ENCODE measurements at places on chromosomes 5 and 9.
A peak's percentile ranks its signal among the peaks of the same experiment; 100 is the strongest.

- DNase-seq, result no peak
These were observed 1.2 kb downstream of the SSBP2 start for GRCh38 chr5:81749561-81750307.

GRCh38 chr9:126985870-126986498, 71.4 kb downstream of the RALGPS1 start:
- DNase-seq, result no peak

DNA sequence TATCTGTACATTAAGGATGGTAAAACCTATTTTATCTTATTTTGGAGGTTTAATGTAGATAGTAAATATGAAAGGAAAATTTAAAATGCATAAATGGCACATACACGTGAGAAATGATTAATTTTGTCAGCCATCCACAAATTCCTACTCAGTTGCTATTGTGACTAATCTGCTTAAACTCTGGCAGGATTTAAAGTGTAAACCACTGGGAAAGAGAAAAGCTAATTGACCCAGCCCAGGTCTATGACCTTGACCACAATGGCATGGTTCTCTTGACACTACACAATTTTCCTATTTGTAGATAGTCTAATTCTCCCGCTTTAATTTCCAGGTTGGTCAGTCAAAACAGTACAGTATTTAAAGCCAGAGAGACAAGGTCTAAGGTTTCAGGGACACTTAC, 459.0 kb upstream of the KLF4 start:
- no peak for DNase-seq

DNA sequence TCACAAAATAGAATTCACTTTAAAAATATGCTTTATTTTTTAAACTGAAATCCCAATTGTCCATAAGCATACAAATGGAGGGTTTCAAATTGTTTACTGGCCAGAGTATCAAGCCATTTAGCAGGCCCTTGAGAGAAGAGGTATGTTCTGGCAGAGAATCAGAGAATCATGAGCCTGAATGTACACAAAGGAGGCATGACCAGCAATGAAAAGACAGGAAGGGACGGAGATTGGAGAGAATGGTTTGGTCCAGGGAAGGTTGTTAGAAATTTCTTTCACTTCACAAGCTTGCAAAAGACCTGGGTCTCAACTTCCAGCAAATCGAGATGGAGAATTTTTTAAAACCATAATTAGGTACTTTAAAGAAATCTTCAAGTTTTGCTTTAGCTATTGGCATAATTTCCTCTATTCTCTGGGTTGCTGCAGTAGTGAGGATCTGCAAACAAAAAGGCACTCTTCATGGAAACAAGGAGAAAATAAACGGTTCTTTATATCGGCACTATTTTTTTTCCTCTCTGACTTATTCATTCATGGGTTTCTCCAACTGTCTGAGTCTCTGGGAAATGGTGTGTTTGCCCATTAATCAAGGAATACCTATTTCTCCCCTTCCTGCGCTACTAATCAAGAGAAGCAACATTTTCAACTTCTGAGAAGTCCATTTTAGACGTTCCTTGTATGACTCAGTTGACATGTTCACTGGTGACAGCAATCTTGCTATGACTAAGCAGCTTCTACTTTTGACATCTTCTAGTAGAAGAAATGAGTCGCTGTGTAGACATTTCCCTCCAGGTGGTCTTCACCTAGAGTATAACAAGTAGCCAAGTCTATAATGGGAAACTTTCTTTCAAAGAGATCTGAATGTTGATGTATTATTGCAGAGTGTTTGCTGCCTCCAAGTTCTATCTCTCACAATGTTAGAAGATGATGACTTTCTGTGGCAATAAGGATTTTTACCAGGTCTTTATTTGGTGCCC, 23.1 kb upstream of the ERCC6L2 start:
- DNase-seq, result no peak

GRCh38 chr5:150163547-150164059, 3.0 kb upstream of the CDX1 start:
- no peak for DNase-seq

- DNase-seq, result no peak
These were observed 12.5 kb downstream of the CAMK2A start for GRCh38 chr5:150277043-150277442.

- no peak for DNase-seq
These were observed 115.9 kb upstream of the DAPK1 start for GRCh38 chr9:87381746-87382145.

- no peak for DNase-seq
These were observed 10.2 kb upstream of the NTRK2 start for GRCh38 chr9:84659313-84659712.

- no peak for DNase-seq
These were observed 2.8 kb upstream of the RICTOR start for GRCh38 chr5:39076757-39077728.

DNA sequence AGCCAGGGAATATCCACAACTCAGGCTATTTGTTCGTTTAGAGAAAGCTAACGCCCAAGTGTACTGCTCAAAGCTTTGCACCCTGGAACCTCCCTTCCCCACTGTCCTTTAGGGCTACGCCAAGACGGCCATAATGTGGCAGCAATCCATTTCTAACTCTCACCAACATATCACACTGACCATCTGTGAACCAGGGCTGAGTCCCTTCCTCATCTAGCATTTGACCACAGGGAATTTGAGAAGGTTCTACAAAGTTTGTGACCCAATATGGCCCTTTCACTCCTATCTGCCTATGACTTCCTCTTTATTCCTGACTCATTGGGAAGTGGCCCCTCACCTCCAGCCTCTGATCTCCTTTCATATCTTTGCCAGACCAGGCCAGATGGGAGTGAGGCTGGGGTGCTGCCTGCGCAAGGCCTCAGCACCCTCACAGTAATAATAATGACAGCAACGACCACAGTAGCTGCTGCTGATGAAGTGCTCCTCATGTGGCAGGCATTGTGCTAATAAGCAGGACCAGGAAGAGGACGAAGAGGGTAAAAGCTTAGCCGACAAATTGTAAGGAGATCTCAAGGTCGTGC, 9.3 kb upstream of the ARAP3 start:
- DNase-seq, result no peak

- no peak for DNase-seq
These were observed 114.5 kb downstream of the FGF1 start for GRCh38 chr5:142571371-142571770.

DNA sequence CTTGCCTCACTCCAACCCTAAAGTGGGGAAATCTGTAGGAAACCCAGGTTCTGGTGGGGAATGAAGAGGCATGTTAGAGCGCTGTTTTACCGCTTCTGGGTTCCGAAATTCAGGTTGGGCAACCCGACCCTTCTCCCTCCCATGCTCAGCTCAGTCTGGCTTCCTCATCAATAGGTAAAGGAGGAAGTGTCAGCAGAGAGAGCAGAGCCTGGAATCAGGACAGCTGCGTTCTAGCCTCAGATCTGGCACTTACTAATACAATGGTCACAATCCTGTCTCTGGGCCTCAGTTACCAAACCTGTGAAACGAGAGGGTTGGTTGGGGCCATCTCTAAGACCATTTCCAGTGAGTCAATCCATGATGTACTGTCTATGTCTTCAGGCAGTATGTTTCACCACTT, 16.2 kb upstream of the TNIP1 start:
- DNase-seq, result no peak

DNA sequence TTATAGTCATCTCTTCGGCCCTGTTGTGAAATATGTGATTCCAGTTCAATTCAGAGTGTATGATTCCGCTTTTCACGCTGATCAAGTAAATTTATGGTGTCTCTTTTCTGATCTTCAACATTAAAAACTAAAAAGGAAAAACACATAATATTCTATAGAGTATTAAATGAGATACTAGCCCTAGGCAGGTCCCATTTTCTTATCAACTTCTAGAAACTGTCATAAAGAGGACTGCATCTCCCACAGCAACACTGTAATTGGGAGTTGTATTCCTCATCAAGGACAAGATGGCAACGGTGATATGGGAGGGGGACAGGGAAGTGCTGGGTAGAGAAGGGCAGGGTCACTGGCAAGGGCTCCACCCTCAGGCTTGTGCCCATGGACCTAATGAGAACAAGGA, 71.6 kb downstream of the GOLM1 start:
- DNase-seq, result no peak

DNA sequence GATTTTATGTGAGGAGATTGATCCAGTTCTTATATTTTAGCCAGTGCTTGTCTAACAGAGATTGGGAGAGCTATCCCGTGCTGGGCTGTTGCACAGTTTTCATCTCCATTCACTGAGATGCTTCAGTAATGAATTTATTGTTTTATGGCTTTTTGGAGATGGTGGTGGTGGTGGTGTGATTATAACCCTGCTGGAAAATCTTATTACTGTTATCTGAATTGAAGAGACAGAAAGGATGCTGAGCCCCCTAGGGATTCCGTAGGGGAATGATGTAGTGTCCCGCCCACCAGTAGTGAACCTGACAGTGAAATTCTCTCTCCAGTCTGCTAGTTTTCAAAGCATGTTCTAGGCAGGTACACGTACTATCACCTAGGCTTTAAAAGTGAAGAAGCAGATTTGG, 1.9 kb downstream of the RAI14 start:
- no peak for DNase-seq

DNA sequence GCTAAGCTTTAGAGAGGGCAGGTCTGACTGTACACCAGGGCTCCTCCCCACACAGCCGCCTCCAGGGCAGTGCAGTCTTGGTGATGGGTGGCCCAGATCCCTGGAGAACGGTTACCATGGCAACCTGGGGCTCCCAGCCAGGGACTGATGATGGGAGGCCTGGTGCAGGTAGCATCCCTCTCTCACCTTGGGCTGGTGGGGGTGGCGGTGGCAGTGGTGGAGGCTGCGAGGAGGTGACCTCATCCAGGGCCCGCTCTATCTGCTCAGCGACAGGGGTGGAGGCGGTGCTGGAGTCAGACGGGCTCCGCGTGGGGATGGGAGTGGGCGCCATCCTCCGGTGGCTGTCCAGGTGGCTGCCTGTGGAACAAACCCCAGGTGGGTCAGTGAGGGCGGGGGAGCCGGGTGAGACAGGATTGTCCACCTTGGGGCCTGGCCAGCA, 12.3 kb downstream of the PRR7 start:
- DNase-seq, result no peak

- DNase-seq, result peak; percentile 72
These were observed at the start of gene LPAR1 for GRCh38 chr9:111038331-111039230. TSS of gene LPAR1 (minus strand) at chr9:111038470. CDS start at chr9:110972117, 66,353 bp downstream.

DNA sequence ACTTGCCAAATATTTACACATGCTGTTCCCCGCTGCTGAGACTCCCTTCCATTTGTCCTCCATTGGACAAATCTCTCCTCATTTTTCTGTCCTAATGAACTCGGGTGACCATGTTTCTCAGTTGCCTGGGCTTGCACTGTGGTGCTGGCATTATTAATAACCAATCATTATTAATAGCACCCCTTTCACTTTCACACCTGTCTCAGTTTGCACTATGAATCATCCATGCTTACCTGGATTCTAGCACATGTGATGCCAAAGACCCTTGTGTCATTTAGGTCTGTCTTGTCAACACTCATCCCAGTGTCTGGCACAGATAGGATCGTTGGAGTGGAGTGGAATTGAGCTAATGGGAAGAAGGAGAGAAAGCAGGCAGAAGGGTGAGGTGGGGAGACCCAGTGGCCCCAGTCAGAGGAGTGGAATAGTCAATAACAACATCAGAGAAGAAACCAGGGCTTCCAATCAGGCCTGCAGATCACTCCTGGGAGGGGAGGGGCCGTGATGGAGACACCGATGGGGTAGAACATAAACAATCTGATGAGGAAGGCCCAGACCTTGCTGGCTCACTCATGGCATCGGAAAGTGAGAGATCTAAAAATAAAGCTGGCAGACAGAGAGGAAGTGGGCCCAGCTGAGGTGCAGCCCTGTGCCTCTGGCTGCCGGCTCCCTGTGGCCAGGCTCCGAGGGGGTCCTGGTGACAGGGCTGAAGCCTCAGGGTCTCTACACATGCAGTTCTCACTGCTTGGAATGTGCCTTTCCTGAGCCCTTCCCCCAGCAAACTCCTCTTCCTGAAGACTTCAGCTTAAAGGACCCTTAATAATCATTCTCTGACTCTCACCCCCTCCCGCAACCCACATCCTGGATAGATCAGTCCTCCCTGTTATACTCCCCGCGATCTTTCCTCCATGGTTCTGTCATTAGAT, 33.5 kb upstream of the CRB2 start:
- DNase-seq, result no peak

GRCh38 chr9:92722386-92723298, 42.0 kb downstream of the BICD2 start:
- DNase-seq, result peak; percentile 11

- no peak for DNase-seq
These were observed 52.5 kb upstream of the PTGS1 start for GRCh38 chr9:122318284-122318683.

- no peak for DNase-seq
These were observed 150.8 kb downstream of the MTRR start for GRCh38 chr5:8019719-8020218.

DNA sequence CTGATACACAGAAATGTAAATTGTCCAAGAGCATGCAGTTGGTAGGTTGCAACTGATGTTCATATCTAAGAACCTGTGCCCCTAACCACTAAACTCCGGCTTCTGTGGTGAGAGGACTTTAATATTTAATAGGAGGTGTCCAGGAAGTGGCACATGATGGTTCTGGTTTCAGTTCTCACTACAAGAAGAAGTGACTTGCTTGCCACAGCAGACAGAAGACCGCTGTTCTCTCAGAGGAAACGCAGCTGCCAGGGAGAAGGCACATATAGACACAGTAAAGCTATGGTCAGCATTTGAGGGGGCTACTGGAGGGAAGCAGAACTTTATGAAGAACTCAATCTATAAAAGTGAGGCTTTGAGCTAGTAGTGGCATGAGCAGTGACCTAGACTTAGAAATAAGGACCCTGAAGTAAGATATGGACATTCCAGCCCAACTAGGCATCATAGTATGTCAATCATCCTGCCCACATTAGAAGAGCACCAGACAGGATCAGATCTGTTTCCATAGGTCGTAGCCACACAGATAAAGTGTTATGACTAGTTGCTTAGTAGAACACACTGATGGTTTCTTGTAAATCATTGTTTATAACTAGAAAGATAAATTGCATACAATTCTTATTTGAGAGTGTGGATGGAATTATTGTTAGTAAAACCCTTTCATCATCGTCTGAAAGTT, 36.4 kb upstream of the DAB2 start:
- DNase-seq, result no peak

GRCh38 chr9:137049544-137050449, 3.8 kb upstream of the NPDC1 start:
- peak; percentile 90 for DNase-seq

DNA sequence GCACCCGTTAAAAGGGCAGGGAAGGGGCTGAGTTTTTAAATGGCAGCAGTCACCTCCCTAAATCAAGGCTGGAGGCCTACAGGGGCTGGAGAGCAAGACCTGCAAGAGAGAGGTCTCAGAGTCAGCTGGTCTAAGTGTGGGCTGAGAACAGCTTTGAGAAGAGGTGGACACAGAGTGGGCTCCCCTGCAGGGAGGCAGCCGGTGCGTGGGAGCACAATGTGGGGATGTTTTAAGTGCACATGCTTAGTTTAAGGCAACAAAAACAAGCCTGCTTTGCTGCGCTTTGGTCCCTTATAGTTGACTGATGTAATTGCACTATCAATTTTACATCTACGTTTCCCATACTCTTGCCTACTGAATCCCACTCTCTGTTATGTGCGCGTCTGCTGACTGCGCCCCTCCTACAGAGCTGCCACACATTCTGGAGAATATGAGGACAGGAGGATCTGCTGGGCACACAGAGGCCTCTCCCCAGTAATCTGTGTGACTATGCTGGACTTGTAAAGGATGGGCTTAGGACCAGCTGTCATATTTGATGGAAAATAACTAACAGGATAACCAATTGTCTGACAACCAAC, 62.0 kb upstream of the ICE1 start:
- no peak for DNase-seq
